IMR-90 (cell line): ENCODE measurements at places on chromosomes 1 and 21.
A peak's percentile ranks its signal among the peaks of the same experiment; 100 is the strongest.

DNA sequence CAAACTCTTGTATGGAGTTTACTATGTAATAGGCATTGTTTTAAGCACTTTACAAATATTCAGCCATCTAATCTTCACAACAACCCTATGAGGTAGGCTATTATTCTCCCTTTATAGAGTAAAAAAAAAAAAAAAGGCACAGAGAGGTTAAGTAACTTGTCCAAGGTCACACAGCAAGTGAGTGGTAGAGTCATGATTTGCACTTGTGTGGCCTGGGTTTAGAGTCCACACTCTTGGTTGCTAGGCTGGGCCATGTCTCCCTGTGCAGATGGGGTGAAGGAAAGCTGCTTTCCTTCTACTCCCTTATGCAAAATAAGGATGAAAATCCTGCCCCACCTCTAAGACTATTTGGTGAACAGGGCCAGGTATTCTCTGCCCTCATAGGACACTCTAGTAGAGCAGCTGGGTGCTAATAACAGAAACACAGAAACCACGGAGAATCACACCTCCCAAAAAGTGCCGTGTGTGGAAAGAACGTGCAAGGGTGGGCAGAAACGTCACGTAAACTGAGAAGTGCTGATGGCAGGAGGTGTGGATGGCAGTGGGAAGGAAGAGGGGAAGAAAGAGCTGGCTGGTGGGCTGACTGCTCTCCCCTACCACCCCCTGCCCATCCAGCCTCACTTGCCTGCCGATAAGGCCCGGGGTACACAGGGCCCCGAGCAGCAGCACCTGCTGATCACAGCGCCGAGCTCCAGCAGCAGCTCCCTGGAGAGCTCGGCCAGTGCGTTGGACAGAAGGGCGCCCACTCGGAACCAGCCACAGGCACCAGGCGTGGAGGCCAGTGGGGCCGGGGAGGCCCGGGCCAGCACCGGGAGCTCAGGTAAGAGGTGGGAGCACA lies 28.3 kb upstream of the VPS13D start:
- DNase-seq, result no peak

GRCh38 chr1:234918961-234919761 lies 209.5 kb downstream of the TOMM20 start:
- no peak for DNase-seq

DNA sequence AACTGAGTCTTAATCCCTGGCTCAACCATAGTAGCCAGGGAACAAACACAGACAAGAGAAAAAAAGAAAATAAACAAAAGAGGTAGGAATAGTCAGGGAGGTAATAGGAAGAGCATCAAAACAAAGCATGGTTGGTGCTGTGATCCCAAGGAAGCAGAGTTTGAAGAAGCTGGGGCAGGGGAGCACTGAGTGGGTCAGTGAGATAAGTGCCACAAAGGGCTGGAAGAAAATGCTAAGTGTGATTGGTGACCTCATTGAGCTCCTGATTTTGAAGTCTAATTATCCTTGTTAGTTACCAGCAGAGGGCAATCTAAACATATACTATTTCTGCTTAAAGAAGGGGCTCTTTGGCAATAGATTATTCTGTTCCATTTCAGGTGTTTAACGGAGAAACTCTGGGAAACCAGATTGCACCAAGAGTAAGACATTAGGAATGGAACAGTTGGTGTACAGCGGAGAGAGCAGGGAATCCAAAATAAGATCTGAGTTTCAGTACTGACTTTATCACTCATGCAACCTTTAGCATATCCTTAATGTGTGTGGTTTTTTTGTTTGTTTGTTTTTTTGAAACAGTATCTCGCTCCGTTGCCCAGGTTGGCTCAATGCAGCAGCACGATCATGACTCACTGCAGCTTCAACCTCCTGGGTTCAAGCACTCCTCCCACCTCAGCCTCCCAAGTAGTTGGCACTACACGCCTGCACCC lies 30.7 kb upstream of the KIAA1614 start:
- peak; percentile 67 for DNase-seq

- no peak for DNase-seq
Observed at GRCh38 chr1:228016181-228016510, 9.3 kb downstream of the WNT3A start.

DNA sequence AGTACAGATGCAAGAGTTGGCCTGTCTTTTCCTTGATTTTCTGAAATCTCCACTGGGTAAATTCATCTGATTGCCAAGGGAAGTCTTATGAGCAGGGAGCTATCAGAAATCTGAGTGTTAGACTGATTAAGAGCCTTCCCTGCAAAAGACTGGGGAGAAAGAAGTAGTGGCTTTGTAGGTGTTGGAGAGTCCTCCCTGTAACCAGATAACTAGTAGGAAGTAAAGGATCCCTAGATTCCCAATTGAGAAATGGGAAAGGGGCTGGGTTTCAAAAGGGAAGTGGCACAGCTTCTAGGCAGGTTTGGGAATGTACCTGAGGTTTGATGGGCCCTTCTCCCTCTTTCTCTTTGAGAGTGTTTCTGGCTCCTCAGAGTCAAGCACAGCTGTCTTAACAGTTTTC lies 2.1 kb downstream of the TLCD4 start:
- DNase-seq, result no peak

- DNase-seq, result no peak
Observed at GRCh38 chr1:209774592-209774991, 9.8 kb downstream of the C1orf74 start.

DNA sequence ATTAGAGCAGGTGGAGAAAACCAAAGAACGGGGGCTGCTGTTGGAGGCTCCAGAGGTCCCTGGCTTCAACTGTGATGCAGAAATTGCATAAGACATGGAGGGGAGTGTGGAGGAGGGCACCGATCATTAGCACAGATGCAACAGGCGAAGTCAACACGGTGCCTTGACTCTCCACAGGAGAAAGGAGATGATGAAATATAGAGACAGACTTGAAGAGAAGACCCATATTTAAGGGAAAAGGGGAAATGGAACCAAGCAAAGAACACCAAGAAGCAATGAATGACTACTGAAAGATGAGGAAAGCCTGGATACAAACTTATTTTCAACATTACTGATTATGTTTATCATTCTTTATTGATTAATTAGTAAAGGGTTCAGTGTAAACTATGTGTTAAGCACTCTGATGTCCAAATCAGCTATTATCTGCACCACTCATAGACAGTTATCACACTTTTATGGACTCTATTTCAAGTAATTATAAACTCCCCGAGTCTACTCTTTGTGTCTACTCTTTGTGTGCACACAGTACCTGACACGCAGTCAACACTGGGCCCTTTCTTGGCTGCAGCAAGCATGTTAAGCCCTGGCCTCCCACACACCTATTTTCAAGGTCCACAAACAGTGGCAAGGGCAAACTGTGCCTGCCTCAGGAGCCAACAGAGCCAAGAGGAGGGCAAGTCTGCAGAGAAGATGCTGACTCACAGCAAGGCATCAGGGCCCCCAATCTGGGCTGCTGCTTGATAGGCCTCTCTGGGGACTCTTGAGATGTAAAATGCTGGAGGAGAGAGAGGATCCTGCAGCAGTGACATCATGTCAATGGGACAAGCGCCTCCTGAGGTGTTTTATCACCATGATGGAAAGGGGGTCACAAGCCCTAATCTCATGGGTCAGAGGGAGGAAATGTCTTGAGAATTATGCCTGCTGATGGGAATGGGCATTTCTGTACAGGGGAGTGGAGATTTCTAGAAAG lies 17.6 kb downstream of the PCNX2 start:
- no peak for DNase-seq

DNA sequence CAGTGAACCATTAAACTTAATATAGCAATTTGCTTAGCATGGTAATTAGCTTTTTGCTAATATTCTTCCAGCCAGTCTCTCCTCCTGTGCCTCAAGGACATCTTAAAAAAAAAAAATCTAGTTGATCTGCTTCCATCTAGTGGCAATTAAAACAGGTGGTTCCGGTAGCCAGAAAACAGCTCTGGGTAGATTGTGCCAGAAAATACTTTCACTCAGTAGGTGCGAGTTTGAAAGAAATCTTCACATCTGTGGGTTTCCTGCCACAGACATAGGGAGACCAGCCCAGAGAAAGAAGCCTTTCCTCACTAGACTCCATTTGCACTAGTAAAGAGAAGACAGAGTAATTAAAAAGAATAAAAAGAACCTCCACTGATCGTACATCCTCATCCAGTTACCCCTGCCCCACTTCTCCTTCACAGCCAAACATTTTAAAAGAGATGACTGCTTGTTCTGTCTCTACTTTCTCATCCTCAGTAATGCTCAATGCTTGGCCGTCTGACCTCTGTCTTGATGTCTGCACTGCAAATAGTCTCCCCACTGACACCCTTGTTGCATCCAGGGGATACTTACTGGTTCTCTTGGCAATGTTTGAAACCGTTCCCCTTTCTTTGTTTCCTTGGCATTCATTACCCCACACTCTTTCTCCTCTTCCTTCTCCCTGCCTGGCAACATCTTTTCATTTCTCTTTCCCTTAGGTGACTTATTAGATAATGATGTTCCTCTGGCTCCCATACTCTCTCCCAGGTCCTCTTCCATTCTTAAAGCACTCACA lies 16.9 kb downstream of the SELL start:
- DNase-seq, result no peak

DNA sequence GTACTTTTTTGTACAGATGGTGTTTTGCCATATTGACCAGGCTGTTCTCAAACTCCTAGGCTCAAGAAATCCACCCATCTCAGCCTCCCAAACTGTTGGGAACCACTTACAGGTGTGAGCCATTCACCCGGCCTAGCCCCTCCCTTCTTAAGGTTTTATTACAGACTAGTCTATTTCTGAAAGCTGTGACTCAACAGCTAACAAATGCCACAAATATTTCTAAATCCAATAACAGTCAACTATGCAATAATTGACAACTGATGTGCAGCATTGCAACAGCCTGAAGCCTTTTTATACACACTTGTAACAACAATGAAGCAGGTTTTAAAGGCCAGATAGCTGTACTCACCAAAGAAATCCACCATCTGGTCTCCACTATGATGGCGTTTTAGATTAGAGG lies 51.4 kb downstream of the GRIK1 start:
- no peak for DNase-seq

DNA sequence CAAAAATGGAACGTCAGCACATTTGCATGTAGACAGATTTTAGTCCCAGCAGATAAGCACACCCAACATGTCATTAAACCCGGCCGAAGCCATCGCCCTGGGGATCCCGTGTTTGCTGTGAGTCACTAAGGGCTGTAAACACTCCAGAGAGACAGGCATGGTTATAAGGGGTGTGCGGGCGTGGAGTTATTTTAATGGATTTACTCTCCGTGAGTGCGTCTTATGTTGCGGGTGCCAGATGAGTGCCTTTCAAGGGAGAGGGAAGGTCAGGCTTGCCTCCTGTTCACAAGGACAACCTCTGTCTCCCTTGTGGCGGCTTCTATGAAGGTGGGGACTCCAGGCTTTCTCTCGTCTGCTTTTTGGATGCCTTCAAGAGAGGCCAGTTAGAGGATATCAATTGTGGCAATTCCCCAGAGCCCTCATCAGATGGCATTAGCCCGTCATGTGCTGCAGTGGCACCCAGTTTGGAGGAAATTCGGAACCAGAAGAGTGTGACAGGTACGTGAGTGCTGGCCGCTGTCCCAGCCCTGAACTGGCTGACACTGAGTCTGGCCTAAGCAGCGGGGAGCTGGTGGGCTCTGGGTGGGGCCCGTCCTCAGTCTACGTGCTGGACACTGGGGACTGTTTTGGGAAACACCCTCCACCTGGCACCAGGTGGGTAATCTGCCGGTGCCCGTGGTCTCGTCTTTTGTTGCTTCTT lies 223.8 kb upstream of the TMEM51 start:
- peak; percentile 86 for DNase-seq

- DNase-seq, result no peak
Observed at GRCh38 chr1:186871784-186872183, 43.0 kb downstream of the PLA2G4A start.

- no peak for DNase-seq
Observed at GRCh38 chr1:197312163-197312562, 44.1 kb downstream of the CRB1 start.
